ENCODE measurements at places on chromosomes 16 and 17. TPM values are rescaled to one million over a fixed set of nuclear protein-coding genes. Genes with fewer than 3 reads are reported as not detected.

- DNase-seq = no peak
Measured at GRCh38 chr17:1592751-1593629, 30.4 kb upstream of the PITPNA start.

- no peak for DNase-seq
Measured at GRCh38 chr17:71926746-71927398, 193.9 kb upstream of the SOX9 start.

- DNase-seq = no peak
Measured at GRCh38 chr16:2388875-2389433, 40.3 kb upstream of the CCNF start.

GRCh38 chr17:30476726-30477082, 504 bp upstream of the GOSR1 start:
- no peak for DNase-seq

DNA sequence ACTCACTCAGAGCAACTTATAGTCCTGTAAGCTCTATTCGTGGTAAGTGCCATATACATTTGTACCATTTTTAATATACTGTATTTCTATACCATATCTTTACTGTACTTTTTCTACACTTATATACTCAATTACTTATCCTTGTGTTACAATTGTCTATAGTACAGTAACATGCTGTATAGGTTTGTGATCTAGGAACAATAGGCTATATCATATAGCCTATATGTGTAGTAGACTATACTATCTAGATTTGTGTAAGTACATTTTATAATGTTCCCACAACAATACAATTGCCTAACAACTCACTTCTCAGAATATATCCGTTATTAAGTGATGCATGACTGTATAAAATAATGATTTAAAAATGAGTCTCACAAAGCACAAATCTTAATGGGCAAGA, 123.3 kb upstream of the NACA2 start:
- DNase-seq = no peak

GRCh38 chr17:76562734-76563148, 22.9 kb downstream of the PRCD start:
- no peak for DNase-seq

DNA sequence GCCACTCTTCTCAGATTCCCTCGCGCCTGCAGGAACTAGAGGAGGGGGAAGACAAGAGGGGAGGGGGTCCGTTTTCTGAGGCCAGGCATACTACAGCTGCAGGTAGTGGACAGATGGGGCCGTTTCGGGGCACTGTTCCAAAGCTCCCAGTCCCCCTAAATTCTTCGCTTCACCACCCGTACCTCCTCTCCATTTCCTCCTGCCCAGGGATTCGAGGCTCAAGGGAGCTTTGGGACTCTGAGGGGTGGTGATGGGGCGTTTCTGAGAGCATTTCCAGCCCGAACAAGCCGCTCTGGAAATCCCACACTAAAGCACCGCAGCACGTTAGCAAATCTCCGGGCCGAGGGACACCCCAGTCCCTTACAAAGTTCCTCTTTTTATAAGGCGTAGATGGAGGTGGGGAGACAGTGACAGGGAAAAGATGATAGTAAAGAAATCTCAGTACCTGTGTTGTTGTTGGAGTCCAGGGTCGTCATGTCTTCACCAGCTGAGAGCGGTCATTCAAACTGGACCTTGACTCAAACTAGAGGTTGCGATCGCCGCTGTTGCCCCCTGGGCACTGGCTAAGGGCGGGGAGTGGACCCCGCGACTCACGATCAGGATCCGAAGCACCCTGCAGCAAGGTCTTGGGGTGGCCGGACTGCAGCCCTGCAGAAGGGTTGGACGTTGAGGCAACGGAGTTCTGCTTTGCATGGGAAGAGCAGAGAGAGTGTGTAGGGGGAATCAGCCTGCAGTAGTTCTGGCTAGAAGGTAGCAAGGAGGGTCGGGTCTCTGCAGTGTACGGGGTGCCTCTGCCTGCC, 570 bp downstream of the NR1D1 start:
- no peak for DNase-seq

SLC38A10 gene
- 127 TPM for total RNA-seq

HP gene
- total RNA-seq = not detected

SEPTIN1 gene
- 6.7 TPM for total RNA-seq

ZFHX3 gene
- 23.1 TPM for total RNA-seq
